ENCODE measurements at places on chromosomes 2 and 18.

GRCh38 chr18:22813648-22814328 is 119.3 kb upstream of the RBBP8 start:
- no peak for DNase-seq

DNA sequence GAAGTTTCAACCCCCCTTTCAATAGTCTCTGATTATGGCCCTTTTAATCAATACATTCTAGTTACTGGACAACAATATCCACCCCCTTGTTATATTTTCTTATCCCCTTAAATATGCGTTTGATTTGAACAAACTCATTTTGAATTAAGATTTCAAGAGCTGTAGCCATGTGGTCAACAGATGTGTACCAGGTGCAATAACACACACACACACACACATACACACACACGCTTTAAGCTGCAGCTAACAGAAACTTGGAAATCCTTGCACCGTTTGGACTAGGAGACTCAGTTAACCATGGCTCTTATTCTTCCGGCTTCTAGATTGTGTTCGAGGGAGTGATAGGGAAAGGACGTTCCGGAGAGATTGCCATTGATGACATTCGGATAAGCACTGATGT is 82.8 kb downstream of the NRP2 start:
- no peak for DNase-seq

GRCh38 chr18:7234091-7234490 is 3.2 kb downstream of the LRRC30 start:
- no peak for DNase-seq

- peak; percentile 23 for DNase-seq
Observed at GRCh38 chr2:181121996-181122395, 141.6 kb downstream of the UBE2E3 start.

GRCh38 chr2:62119311-62119974 is 76.5 kb upstream of the B3GNT2 start:
- DNase-seq, result no peak

GRCh38 chr2:176637142-176637485 is 367.9 kb downstream of the MTX2 start:
- no peak for DNase-seq

- peak; percentile 15 for DNase-seq
Observed at GRCh38 chr2:31523871-31524492, 56.8 kb downstream of the SRD5A2 start.

DNA sequence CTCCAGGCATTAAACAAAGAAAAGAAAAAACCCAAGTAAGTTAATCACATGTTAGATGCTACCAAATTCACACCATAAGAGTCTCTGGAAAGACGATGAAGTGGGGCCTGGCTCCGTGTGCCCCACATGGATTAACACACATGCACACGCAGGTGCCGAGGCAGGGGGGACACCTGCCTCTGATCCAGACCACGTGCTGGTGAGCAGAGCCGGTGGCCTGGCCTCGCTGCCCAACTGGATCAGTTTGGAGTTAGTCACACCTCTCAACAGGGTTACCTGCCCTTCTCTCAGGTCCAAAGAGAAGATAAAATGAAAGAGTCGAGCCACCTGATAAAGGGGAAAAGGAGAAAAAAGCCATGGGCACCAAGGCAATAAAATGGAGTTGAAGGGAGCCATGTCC is 40.5 kb downstream of the MRPL35 start:
- DNase-seq, result no peak

GRCh38 chr18:58803978-58804377 is 60.7 kb upstream of the ZNF532 start:
- DNase-seq, result no peak

DNA sequence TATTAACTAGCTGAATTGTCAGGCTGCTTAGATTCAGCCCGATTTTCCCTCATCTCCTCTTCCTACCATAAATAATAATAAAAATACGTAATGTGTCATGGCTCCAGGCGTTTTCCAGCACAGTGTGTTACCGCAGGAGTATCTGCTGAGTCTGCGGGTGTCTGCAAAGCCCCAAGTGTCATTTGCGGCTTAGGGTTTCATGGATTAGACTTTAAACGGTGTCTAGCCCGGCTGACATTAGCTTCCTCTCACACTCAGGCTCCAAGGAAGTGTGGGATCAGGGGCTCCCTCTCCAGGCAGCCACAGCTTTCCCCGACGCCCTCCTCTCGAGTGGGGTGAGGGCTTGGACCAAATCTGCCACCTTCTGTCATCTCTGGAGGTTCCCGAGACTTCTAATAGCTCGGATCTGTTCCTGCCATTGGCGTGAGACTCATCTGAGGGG is 14.1 kb upstream of the HOXD1 start:
- no peak for DNase-seq

DNA sequence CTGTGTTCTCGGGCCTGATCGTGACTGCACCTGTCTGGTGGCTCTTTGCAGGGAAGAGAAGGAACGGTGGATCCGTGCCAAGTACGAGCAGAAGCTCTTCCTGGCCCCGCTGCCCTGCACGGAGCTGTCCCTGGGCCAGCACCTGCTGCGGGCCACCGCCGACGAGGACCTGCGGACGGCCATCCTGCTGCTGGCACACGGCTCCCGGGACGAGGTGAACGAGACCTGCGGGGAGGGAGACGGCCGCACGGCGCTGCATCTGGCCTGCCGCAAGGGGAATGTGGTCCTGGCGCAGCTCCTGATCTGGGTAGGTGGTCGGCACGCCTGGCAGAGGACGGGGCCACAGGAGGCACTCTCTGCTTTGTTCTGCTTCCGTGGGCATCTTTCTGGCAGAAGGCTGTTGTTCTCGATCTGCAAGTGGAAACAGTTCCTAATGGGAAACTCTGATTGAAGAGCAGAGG is 48.0 kb downstream of the GBX2 start:
- DNase-seq, result no peak

DNA sequence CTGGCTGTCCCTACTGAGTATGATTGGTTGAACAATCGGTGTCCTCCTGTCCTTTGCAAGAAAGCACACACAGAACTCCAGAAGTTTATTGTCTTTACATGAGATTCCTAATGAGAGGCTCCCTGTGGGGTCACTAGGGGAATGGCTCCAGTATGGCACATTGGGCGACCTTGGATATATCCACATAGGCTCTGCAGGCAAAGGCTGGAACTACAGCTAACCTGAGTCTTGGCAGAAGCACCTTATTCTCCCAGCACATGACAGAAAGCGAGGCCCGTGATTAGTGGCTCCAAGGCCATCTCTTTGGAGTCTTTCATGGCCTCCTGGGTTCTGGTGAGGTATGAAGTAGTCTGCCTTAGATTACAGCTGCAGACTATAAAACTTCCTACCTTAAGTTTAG is 49.0 kb downstream of the ZDBF2 start:
- DNase-seq, result no peak

DNA sequence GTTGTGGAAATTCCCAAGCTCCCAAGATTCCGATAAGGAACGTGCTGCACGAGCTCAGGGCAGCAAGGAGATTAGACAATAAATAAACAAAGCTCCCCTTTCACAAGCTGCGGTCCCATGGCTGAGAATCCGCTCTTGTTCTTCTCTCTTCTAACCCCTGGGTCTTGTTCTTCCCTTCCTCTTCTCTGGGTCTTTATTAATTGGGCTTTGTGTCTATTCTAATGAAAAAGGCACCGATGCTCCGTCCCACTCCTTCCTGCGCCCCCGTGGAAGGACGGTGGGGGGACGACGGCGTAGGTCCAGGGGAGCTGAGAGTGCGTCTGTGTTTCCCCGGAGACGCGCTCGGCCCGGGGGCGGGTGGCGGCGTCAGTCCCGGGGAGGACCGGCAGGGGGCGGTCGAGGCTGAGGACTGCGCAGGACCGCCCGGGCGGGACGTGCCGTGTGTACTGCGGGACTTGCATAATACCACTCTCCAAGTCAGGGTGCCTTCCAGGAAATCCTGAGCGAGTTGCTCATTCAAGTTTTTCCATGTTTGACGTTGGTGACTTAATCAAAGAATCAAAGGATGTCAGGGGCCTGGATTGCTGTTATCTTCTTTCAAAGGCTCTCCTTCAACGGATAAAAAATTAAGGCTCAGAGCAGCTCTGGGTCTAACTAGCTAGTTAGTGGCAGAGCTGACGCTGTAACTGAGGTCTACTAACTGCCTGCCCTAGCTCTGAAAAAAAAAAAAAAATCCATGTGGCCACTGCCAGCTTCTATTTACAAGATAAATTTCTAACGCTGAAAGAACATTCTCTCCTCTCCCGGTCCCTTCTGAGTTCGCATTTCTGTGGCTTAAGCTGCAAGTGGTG is 321.4 kb downstream of the TGIF1 start:
- DNase-seq, result peak; percentile 19

DNA sequence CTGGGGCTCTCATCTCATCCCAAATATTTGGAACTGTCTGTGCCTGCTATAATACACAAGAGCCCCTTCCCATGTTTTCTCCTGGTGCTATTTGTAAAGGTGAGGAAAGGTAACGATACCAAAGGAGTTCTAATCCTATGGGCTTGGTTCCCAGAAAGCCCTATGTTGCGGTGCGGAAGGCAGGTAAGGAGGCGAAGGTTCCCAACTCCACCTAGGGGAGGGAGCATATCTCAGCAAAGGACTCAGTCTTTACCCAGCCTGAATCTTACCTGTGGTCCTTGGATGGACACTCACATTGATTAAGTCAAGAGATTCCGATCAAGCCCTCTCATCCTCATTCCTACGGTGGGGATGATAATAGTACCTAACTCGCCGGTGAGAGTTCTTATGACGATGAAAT is 140.1 kb downstream of the BCL2 start:
- no peak for DNase-seq

DNA sequence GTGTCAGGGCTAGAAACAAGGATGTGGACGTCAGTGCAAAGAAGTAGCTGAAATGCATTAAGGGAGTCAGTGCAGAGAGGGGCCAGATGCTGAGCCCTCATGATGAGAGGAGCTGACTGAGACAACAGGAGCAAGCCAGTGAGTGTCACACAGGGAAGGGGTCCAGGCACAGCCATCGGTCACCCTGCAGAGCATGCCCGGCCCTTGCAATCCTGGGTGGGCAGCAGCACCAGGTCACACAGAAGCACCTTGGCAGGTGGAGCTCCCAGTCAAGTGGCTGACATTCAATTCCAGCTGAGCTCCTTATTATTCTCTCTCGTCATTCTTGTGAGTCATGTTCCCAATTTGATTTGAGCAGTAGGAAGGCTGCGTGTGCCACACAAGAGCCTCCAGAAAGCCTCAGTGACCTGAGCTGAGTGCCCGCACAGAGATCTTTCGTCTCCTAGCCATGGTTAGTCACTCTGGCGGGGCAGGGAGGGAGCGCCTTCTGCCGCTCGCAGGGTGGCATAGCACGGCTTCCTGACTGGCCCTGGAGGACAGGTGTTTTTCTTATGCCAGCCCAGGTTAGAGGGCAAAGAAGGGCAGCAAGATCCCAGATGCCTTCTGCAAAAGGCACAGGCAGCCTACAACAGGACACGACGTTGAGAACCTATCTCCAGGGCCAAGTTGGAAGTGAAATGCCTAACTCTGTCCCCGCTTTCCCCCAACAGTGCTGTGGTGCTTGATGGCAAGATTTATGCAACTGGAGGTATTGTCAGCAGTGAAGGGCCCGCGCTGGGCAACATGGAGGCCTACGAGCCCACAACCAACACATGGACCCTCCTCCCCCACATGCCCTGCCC is 220.9 kb downstream of the ATAD2B start:
- no peak for DNase-seq

- DNase-seq, result no peak
Observed at GRCh38 chr2:212683346-212684097, 144.9 kb upstream of the ERBB4 start.

DNA sequence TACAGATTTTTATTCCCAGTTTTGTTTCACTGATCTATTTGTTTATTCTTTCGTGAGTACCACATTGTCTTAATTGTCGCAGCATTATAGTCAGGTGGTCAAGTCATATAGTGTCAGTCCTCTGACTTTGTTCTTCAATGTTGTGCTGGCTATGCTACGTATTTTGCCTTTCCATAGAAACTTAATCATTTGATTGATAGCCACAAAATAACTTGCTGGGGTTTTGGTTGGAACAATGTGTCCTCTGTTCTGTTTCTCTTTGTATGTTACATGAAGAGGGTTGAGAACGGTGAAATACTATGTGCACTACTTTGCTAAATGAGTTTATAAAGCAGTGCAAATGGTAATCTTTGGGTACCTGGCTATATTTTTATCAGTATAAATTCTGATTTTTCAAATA is 64.9 kb upstream of the TTC27 start:
- no peak for DNase-seq

DNA sequence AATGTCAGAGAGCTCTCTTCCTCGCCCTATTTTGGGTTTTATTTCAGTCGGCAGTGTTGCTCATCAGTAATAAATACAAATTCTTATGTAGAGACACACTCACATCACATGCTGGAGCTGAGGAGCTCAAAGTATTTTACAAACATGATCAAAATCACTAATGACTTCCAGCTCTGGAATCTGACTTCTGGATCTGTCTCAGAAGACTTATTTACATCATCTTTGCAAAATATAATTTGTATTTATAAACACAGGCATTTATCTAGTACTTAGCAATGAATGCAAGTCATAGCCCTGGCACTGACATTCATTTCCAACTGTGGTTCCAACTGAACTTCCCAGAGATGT is 327.1 kb downstream of the NCKAP5 start:
- no peak for DNase-seq

GRCh38 chr18:58316396-58317342 is 272.6 kb downstream of the NEDD4L start:
- DNase-seq, result no peak

DNA sequence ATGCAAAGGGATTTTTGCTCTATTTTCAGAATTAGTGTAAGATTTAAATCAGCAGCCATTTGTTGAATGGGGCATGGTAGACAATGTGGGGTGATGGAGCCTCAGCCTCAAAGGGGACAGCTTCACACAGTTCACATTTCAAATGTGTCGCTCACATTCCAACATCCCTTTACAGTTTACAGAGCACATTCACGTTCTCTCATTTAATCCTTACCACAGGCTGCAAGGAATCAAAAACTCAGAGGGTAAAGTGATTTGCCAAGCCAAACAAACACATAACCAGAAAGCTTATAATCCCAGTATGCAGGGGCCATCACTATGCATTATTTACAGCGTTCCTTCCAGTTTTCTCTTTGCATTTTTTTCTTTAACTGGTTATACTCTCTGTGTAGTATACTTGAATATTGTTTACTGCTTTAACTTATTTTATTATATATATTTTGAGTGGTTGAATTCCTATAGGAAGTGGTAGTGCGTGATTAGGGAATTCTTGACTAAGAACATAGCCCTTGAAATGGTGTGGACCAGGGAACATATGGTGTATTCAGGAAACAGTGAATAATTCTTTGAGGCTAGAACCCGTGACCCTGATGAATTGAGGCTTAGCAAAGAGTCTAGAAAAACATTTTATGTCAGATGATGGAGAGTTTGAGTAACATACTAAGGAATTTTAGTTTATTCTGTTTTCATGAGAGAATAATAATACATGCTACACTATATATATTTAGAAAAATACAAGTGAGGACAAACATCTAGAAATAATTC is 18.1 kb upstream of the TAF1B start:
- no peak for DNase-seq

DNA sequence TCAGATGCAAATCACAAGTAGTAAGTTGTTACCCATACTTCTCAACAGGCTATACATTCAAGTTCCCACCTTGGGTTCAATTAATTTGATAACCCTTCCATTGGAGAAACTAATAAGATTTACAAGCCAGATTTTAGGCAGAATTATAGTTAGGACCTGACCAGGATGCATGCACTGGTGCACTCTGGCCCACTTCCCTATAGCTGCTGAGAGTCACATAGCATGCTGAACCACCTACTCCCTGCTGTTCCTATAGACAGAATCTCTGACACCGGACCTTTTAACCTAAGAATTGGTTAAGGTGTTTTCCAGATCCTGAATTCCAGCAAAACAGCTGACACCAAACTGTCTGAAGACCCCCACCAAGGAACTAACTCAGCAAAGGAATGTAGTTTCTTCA is 26.2 kb downstream of the FAM210A start:
- no peak for DNase-seq

- DNase-seq, result no peak
Observed at GRCh38 chr2:6113786-6114185, 421.6 kb downstream of the SOX11 start.

Data from NCI-H2081 treated with DMSO at 0.1 percent for 48 hours (cell line).